Esophagus squamous epithelium (tissue), 5 donors: ENCODE measurements at places on chromosomes 12 and 14.

- DNase-seq: no peak
Observed at GRCh38 chr12:69475237-69475975, 5.2 kb downstream of the FRS2 start.

GRCh38 chr12:12885096-12885792 lies 6.1 kb upstream of the GPRC5A start:
- no peak for DNase-seq

DNA sequence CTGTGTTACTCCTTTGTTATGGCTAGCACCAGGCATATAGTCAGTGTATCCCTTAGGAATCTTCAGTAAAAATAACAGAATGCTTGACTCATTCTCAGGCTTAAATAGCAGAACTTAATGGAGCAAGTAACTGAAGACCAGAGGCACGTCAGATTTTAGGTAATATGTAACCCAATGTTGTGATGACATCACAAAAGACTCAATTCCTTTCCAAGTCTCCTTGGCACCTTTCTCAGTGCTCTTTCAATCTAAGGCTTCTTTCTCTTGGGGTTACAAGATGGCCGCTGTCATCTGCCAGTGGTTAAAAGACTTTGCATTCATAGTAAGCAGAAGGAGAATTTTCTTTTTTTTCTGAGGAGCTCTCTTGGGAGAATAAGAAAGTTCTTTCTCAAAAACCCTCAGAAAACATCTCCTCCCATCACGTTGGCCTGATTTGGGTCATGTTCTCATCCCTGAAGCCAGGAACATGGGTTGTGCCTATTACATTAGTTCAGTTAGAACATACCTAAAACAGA lies 33.4 kb upstream of the DCN start:
- DNase-seq: no peak

DNA sequence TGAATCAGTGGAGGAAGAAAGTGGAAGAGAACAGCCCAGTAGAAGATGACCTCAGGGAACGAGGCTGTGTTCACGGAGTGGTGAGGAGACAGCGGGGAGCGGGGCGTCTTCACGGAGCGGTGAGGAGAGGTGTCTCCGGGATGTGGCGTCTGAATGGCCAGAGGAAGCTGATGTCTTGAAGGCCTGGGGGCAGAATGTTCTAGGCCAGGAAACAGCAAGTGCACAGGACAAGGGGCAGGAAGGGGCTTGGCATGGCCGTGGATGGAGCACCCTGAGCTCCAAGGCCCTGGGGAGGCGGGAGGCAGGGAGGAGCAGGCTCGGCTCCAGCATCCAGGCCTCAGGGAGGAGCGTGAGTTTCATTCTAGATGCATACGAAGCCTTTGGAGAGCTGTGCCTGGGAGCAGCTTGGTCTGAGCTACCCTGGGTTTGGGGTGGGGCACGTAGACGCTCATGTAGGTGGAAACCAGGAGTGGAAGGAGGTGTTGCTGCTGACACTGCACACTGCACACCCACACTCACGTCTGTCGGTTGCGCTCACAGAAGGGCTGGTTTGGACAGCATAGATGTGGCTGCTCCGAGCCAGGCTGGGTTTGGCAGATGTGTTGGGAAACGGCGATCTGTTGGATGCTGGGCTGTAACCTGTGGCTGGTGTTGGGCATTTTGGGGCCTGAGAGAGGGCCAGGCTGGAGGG lies 131.6 kb downstream of the ADGRD1 start:
- DNase-seq: no peak

DNA sequence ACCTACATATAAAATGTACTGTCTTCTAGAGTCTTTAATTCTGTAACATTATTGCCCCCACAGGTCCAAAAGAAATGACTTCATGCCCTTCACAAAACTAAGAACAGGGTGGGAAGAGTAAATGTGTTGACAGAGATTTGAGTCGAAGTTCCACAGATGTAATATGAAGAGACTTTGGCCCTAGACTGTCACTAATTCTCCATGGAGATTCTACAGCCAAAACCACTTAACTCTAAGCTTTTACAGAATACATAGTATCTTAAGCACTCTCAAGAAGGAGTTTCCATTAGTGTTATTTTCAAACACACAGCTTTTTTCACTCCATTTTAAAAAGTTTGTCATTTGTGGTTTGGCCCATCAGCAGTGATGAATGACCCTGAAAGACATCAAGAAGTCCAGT lies 56.3 kb downstream of the ABCC9 start:
- DNase-seq: no peak
